NCI-H1092 treated with DMSO at 0.1 percent for 48 hours (cell line): ENCODE measurements at places on chromosomes 3 and 15.

GRCh38 chr15:94414916-94415315, 183.6 kb downstream of the MCTP2 start:
- peak; percentile 36 for DNase-seq

DNA sequence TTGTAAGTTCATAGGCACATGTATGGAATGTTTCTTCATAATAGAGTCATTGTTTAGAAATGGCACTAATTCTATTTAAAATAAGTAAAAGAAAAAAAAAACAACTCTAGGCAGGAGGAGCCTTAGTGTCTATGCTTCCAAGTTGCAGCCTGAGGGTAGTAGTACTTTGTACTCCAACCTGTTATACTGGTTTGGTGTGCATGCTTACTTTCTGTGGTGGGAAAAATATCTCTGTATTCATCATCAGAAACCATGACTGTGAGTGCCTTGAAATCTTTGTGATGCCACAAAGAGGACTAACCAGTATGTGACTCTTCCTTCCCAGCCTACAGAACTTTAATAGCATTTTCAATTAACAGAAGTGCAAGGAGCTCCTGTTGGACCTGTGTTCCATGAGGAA, 4.4 kb downstream of the NAALADL2 start:
- DNase-seq: no peak

GRCh38 chr3:153830552-153830951, 290.6 kb upstream of the ARHGEF26 start:
- DNase-seq: peak; percentile 14

GRCh38 chr15:94080989-94081605, 150.3 kb upstream of the MCTP2 start:
- no peak for DNase-seq

DNA sequence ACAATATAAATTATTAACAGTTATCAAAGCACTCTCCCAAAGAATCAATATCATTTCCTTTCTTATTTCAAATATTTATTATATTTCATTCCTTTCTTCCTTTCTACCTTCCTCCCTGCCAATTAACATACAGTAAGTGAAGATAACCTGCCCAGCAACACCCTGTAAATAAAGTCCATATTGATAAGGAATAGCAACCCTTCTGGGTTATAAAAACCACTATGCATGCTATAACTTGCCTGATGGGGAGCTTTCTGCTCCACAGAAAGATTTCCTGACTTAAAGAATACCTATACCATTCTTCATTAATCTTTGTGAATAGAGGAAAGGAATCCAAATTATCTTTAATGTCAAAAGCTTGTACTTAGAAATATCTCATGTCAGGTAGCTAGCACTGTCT, 166.5 kb downstream of the ISL2 start:
- DNase-seq: no peak

DNA sequence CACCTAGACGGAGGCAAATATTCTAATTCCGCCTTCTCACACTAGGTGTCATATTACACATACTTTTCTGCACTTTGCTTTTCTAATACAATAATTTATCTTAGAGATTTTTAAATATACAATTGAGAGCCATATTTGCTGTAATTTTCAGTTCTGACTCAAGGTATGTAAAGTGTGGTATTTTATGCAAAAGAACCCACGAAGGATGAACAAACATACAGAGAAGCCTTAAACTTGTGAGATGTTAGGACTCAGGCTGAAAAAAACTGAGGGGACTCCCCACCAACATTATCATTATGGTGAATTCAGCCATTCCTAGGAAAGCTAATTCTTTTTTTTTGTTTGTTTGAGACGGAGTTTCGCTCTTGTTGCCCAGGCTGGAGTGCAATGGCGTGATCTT, 9.6 kb downstream of the ZBTB11 start:
- no peak for DNase-seq

DNA sequence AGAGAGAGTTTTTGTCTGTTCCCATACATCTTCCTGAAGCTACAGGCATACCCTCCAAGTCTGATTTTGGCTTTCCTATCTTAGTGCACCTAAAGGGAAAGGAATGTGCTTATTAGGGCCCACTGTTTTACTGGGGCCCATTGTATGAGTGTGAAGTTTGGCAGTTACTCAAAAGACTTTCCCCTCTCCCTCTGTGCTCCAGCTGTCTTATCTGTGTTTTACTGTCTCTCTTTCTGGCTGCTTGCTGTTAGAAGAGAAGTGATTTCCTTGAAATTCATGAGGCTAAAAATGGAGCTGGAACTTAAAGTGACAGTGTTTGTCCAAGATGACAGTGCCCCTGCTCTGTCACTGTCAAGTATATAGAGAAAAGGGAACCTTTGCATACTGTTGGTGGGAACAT, 436.2 kb downstream of the OCA2 start:
- no peak for DNase-seq

DNA sequence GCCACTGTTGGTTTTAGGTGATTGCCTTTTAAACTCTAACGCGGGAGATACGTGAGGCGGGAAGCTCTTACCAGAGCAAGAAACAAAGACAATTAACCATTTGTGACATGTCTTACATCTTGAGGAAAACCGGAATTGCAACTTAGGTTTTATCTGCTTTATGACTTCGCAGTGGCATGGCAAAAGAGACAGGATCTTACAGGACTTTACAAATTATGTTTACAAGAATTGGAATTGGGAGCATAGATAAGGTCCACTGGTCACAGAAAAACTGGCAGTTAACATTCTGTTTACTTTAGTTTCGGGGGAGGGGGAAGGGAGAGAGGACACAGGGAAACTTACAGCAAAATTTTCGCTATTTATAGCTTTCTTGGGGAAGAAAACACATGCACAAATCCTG, 1119.6 kb downstream of the ZPLD1 start:
- no peak for DNase-seq

DNA sequence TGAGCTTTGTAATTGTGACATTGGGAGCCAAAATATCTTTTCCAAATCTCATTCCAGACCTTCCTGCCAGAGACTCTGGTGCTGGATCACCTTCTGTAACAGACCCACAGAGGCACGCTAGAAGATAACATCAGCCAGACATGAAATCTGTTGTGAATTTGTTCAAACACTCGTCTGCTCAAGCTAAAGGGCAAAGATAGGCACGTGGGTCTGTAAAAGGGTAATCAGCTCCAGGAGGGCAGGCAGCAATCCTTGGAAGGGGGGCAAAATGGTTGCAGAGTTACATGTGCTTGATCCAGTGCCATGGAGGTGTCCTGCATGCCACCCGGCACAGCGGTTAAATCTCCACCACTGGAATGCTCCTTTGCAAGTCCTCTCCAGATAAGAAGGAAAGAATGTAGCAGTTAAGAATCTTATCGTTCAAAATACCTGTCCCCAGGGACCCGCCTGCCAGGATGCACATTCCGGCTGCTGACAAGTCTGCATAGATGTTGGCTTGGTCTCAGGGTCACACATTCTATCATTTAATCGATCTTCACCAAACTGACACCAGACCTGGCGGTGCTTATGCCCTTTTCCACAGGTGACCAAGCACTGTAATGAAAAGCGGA, 74.8 kb downstream of the ADAMTS9 start:
- no peak for DNase-seq

GRCh38 chr15:61777689-61778088, 282.6 kb downstream of the VPS13C start:
- DNase-seq: peak; percentile 2

DNA sequence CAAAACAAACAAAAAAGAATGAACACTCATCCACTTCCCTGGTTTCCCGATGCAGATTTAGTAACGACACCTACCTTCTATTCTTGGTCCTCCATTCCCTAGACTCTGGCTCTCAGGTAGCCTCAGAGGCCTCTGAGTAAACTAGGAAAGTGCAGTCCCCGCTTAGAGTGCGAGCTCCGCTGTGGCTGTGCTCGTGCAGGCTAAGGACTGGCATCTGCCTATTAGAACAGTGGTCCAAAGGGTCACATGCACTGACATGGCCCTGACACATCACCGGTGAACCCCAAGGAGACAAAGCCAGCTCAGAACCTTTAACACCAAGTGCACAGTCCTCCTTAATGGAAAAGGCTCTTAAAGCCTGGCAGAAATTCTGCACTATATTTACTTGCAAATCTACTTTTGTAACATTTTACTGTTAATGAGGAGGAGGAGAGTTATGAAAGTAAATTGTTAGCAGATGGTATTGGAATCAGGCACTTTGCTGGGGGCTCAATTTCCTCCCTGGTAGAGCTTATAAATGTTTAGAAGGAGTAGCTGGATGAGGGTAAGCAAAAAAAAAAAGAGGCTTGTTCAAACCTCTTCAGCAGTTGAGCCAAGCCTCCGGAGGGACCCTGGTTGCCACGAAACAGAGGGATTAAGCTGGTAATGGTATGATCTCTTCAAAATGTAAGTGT, 31.1 kb downstream of the VGLL4 start:
- no peak for DNase-seq

- no peak for DNase-seq
Measured at GRCh38 chr15:74006774-74007639, 12.5 kb downstream of the PML start.

GRCh38 chr3:13234666-13235065, 161.4 kb upstream of the IQSEC1 start:
- DNase-seq: no peak

DNA sequence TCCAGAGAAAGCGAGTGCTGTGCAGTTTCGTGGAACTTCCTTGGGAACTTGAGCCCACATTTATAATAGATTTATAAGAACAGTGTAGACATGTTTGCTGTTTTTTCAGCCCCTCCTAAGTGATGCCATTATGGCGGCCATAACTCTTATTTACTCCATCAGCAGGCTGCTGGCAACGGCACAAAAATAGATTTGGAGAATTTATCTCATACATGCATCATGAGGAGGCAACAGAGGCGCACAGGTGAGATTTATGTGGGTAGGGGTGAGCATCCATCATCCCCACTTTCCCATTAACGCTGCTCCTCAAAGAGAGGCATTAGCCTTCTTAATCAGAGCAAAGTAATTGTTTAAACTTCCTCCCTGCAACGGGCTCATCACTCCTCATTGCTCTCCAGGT, 182.5 kb downstream of the RAB11A start:
- no peak for DNase-seq

GRCh38 chr15:30922480-30923311, 19.0 kb downstream of the FAN1 start:
- DNase-seq: no peak

DNA sequence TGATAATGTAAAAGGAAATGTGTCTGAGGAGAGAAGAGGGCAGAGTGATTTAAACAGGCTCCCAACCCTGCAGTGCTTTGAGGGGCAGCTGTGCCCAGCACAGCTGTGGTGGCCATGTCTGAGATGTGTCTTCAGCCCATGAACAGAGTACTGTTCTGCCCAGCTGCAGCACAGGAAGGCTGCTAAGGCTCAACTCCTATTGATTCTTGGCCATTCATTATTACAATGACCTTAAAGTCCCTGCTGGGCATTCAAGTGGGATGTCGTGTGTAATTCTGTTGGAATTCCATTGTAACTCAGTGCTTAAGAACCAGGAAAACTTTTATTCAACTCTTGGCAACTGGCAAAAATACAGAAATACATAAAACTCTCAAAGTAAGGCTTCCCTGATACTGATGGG, 229.3 kb downstream of the MCTP2 start:
- no peak for DNase-seq

DNA sequence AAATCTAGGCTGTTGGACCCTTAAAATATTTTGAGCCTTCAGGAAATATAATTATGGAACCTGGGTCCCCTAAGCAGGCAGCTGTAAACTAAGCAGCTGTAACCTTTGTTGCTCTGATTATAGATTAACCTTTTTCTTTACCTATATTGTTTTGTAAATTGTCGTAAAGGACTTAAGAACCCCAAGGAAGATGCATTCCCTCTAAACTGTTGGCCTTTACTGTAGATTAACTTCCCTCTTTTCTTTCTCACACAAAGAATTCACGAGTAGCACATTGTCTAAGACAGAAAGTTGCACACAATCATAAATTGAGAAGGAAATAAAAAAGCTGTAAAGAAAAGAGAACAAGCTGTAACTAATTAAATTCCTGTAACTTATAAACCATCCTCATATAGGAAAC, 877.3 kb downstream of the ROBO2 start:
- DNase-seq: no peak

- DNase-seq: no peak
Measured at GRCh38 chr3:112464264-112464663, 35.0 kb downstream of the BTLA start.

DNA sequence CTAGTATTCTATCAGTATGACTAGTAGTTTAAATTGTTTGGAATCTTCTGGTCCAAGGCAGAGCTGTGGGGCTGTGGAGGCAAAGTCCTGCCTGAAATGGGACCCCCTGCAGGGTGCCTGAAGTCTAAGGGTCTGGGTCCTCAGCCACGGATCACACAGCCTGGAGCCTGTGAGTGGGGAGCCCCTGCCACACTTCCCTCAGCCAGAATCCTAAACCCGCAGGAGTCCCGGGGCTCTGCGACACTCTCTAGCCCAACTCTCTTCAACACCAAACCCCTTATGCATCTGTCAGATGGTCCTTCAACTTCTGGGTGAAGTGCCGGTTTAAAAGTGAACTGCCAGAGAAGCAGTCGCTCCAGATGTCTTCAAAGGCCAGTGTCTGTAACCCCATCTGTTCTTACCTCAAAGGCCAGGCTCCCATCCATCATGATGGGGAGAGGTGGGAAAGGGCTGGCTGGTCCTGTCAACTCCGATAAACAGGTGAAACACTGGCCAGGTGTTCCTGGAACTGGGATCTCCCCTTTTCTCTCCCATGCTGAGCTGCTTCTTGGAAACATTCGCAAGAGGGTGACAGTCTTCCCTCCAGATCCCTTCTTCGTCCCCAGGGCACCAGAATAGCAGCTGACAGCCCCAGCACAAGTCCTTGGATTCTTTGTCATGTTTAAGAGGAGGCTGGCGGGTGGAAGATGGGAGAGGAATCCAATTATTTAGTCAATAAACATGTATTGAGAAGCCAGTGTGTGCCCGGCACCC, 45.6 kb downstream of the CPN2 start:
- DNase-seq: no peak

GRCh38 chr3:20324664-20325478, 138.9 kb upstream of the SGO1 start:
- no peak for DNase-seq

- DNase-seq: no peak
Measured at GRCh38 chr3:122349171-122349570, 24.1 kb downstream of the CSTA start.

GRCh38 chr3:102195198-102195948, 239.4 kb upstream of the ZPLD1 start:
- no peak for DNase-seq

DNA sequence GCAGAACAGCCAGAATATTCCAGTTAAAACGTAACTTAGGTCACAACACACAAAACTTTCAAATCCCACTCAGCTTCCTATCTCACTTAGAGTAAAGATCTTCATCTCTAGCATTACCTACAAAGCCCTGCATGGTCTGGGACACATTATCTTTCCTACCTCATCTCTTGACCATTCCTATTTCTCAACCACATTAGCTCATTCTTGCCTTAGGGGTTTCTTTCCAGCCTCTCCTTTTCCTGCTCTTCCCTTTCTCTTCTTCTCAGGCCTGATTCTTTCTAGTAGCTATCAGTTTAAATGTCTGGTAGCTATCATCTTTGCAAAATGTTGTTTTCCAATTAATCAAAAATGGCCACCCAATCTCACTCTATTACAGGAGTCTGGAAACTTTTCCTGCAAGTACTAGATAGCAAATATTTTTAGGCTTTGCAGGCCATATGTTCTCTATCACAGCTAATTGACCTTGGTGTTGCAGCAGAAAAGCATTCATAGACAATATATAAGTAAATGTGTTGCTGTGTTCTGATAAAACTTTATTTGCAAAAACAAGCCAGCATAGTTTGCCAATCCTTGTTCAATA, 15.1 kb upstream of the CBLB start:
- DNase-seq: no peak

- DNase-seq: no peak
Measured at GRCh38 chr3:98893740-98894139, 7.8 kb downstream of the DCBLD2 start.

GRCh38 chr15:94917068-94917467, 685.7 kb downstream of the MCTP2 start:
- DNase-seq: no peak
